CD4-positive, alpha-beta T cell treated with Interleukin-15 for 4 hours (primary cell): ENCODE measurements at places on chromosomes 3 and 15.

DNA sequence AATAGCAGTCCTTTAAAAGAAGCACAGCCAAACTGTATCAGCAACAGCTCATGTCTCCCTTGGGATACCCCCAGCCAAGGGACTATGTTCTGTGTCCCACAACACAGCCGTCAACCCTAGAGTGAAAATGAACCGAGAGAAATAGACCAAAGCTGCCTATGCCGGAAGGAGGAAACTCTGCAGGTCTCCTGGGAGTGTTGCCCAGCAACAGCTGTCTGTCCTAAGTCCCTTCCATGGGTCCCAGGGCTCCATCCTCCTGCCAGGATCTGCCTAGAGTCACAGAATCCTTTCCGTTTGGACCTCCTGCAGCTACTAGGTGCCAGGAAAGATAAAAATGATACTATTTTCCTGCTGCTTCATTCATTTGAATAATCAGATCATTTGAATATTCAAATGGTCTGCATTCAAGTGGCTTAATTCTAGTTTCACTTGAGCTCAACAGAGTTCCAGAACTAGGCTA, 53.1 kb downstream of the TRANK1 start:
- DNase-seq: no peak

GRCh38 chr15:39926526-39926925, 6.5 kb upstream of the GPR176 start:
- DNase-seq: no peak

- DNase-seq: no peak
Observed at GRCh38 chr3:191283400-191283799, 45.8 kb upstream of the CCDC50 start.

DNA sequence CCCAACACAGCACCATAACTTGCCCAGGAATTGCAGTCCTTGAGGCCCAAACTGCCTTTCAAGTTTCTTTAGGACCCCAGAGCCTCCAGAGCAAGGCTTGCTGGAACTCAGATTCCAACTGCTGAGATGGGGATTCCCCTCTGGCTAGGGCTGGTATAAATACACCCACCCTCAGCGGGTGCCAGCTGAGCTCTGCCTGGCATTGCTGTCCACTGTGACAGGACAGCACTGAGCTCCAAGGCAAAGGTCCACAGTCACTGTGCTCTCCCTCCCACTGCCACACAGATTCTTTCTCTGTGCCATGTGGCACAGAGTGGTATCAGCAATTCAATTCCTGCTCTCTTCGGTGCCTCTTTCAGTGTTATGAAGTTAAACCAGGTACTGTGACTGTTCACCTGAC, 304.2 kb upstream of the LMCD1 start:
- DNase-seq: no peak

- DNase-seq: peak; percentile 62
Observed at GRCh38 chr3:10344147-10344943, 23.4 kb upstream of the SEC13 start.

DNA sequence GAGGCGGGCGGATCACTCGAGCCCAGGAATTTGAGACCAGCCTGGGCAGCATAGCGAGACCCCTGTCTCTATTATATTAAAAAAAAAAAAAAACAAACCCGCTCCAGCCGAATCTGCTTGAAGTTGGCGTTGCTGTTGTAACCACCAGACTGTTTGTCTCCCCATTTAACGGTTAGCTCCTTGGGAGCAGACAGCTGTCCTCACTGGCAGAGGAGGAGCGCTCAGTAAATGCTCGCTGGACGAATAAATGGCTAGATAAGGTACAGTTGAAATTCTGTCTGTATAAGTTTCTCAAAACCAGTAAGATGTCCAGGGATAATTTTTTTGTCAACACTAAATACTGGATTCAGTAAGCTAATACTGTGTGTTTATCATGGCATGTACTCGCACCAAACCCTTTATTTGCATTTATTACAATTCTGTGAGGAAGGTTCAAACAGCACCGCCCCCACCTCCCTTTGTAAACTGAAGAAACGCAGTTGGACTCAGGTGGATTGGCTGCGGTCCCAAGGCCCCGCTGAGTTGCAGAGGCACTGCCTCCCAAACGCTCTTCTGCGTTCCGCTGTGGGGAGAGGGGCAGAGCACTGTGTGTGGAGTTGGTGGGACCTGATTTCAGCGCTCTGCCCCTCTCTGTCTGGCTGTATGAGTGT, 1.1 kb downstream of the RCCD1 start:
- no peak for DNase-seq

GRCh38 chr3:160842021-160843005, 86.3 kb downstream of the PPM1L start:
- DNase-seq: no peak

GRCh38 chr15:20106026-20106425, 435.6 kb downstream of the GOLGA6L6 start:
- DNase-seq: no peak

- no peak for DNase-seq
Observed at GRCh38 chr15:29920515-29920914, 98.2 kb upstream of the TJP1 start.

GRCh38 chr15:76912430-76912829, 7.3 kb upstream of the SCAPER start:
- no peak for DNase-seq

- no peak for DNase-seq
Observed at GRCh38 chr15:58165661-58166060, 27.5 kb downstream of the AQP9 start.

- no peak for DNase-seq
Observed at GRCh38 chr3:151426341-151426657, 34.6 kb downstream of the IGSF10 start.

- no peak for DNase-seq
Observed at GRCh38 chr15:52682200-52682599, 3.0 kb upstream of the ATOSA start.

- no peak for DNase-seq
Observed at GRCh38 chr3:176937994-176938393, 259.3 kb downstream of the TBL1XR1 start.

DNA sequence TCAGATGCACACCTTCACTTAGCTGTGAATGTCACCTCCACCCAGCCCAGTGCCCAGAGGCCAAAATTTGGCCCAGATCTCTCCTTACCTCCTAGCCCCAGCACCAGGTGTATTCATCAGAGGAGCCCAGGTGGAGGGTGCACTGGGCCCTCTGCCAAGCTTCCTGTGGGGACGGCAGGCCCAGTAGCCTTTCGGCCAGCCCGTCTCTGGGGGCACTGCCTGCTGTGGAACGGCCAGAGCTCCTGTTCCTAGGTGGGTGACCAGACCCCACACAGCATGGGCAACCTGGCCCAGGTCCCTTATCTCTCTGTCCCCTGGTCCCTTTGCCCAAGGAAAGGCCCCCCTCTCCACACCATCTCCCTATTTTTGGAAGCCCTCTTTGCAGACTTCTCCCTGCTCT, 67.8 kb downstream of the AAGAB start:
- DNase-seq: no peak

DNA sequence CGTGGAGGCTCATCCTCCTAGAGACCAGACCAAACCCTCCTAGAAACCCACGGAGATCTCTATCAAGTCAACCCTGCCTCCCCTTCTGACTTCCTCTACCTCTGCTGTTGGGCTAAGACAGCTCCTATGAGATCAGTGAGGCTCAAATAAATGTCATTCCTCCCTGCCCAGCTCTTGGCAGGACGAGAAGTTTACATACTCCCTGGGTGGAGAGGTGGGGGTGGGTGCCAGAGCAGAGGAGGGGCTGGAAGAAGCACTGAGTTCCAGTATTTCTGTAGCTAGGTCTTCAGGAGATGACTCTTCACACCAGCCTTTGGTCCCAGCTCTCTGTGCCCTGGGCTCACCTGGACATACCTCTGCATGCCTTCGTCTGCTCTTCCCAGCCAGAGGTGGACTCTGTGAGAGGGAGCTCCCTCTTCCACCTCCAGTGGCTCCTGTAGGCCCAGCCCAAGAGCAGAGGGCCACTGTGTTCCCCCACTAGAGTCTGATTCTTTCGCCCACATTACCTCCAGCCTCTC, 42.4 kb upstream of the TLE3 start:
- DNase-seq: no peak

DNA sequence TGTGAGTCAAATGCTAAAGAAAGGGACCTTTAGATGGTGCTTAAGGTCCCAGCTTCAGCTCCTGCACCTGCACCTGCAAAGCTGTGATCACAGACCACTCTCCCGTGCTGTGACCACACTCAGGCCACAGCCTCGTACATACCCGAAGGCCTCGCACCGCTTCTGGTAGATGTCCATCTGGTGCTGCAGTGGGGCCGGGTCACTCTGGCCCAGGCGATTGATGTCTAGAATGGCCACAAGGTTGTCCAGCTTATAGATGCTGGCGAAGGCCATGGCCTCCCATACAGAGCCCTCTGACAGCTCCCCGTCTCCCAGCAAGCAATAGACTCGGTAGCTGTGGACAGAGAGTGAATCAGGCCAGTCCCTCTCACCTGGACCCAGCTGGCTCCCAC, 21.0 kb downstream of the TKT start:
- DNase-seq: no peak

- no peak for DNase-seq
Observed at GRCh38 chr3:21226086-21226485, 524.9 kb downstream of the ZNF385D start.

GRCh38 chr3:49650637-49651036, 23.5 kb upstream of the APEH start:
- DNase-seq: no peak

DNA sequence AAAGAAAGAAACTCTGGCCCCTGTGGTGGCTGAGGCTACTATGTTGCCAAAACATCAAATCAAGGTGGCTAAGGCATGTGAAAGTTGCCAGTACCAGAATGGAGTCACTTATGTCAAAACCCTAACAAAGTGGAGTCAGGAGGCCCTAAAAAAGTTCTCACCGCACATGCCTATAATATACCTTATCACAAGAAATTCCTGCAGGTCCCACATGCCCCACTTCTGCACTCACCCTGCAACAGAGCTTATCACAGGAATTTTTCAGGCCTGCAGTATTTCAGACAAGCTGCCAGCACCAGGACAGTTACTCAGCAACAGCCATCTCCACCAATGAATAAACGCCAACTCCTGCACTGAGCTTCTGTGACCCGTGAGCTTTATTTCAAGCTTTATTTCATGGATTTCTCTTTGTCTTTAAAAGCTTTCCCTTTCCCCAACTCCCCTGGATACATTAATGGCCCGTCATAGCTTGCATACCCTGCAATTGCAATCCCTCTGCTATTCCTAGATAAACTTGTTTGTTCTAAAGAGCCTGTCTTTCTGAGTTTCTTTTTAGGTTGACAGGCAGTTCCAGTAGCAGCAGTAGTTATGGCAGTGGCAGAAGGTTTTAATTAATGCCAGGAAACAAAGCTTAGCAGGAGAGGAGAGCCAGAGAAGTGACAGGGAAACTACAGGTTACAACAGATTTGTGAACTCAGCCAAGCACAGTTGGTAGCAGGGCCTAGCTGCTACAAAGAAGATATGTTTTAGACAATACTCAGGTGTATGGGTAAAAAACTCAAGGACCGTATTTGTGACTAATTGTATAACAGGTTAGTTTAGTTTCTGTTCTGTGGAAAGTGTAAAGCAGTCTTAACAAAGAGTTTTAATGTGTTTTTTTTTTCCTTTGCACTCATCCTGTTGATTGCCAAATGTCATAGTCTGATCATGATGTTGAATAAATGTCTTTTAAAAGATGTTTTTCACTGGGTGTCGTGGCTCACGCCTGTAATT, 15.9 kb upstream of the TMEM42 start:
- DNase-seq: no peak

GRCh38 chr3:106281221-106281620, 412.4 kb upstream of the CBLB start:
- DNase-seq: no peak

GRCh38 chr3:52845157-52845556, 10.3 kb upstream of the MUSTN1 start:
- no peak for DNase-seq

DNA sequence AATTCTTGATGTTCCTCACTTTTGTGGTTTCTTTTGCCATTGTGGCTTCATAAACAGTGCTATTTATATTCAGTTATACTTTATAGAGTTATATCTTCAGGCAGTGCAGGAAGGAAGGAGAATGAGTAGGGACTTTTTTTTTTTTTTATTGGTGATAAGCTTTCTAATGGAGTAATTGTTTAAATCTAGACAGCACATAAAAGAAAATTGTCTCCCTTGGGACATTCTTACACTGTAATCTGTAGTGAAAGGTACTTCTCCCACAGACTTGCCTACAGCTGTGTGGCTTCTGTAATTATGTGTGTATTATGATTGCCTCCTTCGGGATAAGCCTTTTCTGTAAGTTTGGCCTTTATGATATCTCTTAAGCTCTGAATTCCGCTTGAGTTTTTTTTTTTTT, 41.6 kb downstream of the WDR76 start:
- no peak for DNase-seq

DNA sequence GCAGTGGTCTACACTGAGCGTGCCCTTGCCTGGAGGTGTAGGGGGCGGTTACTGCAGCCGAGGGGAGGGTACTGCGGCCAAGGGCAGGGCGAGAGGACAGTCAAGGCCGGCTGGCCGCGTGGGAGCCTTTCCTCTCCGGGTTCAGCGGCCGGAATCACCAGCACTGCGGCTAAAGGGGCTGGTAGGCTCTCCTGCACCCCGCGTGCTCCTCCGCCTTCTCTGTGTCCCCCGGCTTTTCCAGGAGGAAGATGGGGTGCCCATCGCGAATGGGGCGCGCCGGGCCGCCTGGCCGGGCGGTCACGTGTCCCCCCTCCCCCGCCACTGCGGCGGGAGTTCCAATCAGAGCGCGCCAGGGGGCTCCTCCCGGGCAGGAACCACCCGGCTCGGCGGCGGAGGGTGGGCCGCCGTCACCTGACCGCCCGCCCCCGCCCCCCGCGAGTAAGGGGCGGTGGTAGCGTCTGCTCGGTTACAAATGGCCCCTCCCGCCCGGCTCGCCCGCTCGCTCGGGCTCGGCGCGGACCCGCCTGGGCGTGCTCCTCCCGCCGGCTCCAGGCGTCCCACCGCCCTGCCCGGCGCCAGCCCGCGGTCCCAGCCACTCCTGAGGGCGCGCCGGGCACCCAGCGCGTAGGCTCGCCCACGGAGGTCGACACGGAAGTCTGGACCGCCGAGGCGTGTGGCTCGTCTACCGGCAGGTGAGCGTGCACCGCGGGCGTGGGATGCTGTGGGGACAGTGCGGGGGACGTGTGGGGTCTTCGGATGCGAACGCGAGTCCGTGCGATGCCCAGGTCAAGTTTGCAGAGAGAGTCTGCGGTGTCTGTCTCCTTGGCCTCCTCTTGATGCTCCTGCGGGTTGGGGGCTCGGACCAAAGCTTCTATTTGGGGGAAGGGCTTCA, 242.6 kb upstream of the TOPAZ1 start:
- no peak for DNase-seq

DNA sequence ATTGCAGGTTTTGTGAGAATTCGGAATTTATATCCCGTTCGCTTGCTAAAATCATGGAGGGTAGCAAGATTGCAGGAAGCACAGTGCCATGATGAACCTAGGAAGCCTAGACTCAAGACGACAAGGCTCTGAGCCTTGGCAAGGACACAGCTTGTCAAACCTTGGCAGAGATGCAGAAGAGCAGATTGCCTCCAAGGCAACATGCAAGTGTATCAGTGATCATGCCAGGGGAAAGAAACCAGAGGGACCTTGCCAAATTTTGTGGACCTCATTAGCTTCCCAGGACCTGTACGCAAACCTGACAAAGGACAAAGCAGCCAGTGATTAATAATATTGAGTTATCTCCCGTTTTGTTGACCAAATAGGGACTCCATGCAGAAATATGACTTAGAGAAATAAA, 159.7 kb downstream of the GOLIM4 start:
- DNase-seq: no peak
